WTC11 (cell line): ENCODE measurements at places on chromosomes 6 and 20.

DNA sequence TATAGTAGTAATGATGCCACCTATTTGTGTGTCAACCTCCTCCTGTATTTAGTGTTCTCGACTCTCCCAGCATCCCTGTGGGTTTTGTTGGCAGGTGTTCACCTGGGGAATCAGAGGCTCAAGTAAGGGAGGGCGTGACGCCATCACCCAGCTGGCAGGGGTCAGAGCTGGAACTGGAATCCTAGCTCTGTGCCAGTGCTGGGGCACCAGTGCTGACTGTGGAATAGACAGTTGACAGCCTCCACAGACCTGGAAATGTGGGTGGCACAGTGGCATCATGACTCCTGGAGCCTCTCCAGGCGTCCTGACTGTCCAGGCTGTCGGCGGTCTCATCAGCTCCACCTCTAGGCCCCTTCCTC lies 102.8 kb downstream of the SYCP2 start:
- no peak for DNase-seq

GRCh38 chr6:156828280-156828703 lies 51.1 kb downstream of the ARID1B start:
- no peak for DNase-seq

DNA sequence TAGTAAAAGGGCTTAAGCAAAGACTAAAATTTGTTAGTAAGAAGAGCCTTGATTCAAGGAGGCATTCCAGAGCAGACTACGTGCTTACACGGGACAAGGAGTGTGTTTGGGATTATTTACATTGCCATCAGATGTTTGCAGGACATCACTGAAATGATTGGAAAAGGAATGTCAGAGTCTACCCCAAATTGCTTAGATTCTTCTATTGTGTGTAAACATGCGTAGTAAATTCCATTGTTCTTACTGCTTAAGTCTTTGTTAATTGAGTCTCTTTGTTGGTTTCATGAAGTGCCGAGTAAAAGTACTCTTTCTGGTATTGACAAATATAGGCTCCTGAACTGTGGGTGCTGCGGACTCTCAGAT lies 60.5 kb downstream of the CD83 start:
- DNase-seq, result no peak

- DNase-seq, result no peak
Observed at GRCh38 chr20:15375836-15376235, 1038.4 kb upstream of the FLRT3 start.

DNA sequence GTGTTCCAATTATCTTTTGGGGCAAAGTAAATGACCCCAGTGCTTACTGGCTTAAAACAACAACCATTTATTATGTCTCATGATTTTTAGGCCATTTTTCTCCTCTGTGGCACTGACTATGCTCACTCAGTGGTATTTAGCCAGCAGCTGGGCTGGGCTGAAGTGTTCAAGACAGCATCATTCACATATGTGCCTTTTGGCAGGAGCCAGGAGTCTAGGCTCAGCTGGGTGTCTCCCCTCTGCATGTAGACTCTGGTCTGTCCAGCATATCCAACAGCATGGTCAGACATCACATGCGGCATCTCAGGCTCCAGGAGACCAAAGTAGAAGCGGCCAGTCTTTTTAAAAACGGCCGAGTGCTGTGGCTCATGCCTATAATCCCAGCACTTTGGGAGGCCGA lies 120.3 kb upstream of the TOP1 start:
- no peak for DNase-seq

GRCh38 chr6:169891421-169891820 lies 140.0 kb downstream of the ERMARD start:
- no peak for DNase-seq

- no peak for DNase-seq
Observed at GRCh38 chr6:124420116-124420840, 542.0 kb upstream of the RNF217 start.

DNA sequence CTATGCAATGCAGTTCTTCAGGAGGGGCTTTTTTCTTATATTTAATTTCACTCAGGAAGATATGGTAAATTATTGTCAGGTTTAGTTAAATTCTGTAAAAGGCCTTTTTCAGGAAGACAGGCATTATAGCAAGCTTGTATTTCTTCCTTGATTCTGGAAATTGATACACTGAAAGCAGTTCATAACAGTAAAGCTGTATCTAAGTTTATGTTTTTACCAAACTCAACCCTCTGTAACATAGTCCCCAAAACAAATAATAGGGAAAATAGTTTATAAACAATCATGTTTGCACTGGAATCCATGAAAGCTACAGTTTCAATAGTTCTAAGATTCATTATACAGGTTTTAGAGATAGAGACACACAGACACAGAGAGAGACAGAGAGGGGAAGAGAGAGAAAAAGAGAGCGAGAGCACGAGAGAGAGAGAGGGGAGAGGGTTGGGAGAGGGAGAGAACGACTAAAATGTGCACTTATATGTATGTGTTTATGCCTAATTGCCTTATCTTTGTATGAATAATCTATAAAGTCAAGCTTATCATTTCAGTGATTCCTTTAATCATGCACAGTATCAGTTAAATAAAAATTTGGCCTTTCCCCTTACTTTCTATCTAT lies 454.4 kb downstream of the RFPL4B start:
- DNase-seq, result no peak

GRCh38 chr20:478010-478948 lies 15.9 kb upstream of the TBC1D20 start:
- no peak for DNase-seq

DNA sequence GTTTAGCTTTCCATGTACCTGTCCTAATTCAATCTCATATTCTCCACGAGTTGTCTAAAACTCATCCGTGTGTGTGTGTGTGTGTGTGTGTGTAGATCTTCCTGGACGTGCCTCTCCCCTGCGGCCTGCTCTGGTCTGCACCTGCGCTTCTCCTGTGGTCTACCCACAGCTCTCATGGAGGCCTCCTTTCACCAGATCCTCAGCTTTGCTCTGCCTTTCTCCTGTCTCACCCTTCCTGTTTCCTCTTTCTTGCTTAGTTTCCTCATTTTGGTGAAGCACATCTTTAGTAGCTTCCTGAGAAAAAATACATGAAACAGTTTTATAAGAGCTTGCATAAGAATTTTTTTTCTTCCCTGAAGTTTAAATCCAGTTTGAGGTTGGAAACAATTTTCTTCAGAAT lies 18.1 kb downstream of the SLX4IP start:
- DNase-seq, result no peak

- no peak for DNase-seq
Observed at GRCh38 chr20:39259010-39259803, 297.1 kb downstream of the DHX35 start.

GRCh38 chr6:100378576-100378975 lies 86.1 kb downstream of the SIM1 start:
- no peak for DNase-seq

DNA sequence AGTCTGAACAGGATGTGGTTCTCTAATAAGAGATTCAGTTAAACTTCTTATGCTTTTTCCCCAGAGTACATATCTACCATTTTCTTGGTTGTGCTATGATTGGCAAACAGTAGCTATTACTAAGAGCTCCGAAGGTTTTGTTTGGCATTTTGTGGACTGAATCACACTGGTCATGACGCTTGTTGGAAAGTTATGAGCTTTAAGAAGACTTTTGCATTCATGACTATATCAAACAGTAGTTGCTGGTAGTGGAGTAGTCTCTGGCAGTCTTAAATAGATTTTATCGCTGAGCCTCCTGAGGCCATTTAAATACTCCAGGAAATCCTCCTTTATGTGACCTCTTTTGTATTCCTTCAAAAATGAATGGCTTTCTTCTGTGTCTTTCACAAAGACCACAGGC lies 40.8 kb downstream of the CCDC170 start:
- no peak for DNase-seq

DNA sequence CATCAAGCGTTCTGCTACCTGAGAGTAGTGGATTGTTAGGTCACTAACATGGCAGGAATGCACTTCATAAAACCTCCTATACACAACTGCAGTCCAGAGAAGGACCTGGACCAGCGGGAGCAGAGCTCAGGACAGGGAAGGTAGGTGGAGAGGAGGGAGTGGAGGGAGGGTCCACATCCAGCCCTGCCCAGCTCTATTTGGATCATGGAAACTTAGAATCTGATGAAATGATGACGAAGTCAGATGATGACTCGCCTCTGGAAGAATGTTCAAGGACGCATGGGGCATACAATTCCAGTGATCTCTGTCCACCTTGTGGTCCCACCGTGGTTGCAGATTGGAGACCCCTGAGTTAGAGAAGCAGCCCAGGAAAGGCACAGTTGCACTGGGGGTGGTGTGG lies 68.8 kb downstream of the CLIC5 start:
- no peak for DNase-seq

- DNase-seq, result no peak
Observed at GRCh38 chr6:101080597-101080996, 199.5 kb upstream of the ASCC3 start.

- no peak for DNase-seq
Observed at GRCh38 chr20:8255945-8256632, 124.0 kb downstream of the PLCB1 start.

GRCh38 chr20:63522091-63522868 lies 1.7 kb downstream of the PPDPF start:
- no peak for DNase-seq

DNA sequence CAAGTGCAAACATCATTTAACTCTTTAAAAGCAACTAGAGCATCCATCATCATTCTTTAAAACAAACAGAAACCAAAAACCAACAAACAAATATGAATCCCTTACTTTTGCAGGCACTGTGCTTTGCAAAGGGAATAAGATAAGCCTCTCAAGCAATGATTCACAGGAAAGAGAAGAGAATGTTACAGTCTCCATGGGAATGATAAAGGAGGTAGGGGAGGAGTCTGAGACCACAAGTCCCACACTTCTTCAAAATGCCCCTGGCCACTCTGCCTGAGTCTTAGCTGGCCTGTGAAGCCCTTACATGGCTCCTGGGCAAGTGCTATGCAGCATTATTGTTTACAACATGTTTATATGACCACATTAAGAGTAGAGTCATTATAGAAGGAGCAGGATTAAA lies 257.7 kb upstream of the MARCKS start:
- no peak for DNase-seq

DNA sequence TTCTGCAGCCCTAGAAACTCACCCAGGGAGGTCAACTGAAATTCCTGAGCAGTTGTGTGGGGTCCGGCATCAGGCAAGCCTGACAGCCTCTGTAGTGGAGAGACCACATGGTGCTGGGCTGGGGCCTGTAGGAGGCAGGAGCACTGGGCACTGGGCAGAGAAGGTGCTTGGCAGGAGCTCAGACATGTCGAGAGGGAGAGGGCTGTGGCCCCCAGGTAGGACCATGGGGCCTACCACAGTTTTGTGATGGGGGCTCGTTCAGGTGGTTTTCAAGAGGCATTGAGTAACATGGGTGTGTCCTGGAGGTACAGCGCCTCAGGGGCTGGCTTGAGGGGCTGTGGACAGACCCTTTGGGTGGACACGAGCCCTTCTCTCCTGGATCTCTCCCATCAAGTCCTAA lies 15.9 kb downstream of the SLC22A23 start:
- no peak for DNase-seq

GRCh38 chr6:154458565-154459470 lies 51.7 kb downstream of the CNKSR3 start:
- DNase-seq, result no peak

- no peak for DNase-seq
Observed at GRCh38 chr6:1368940-1369339, 20.4 kb upstream of the FOXF2 start.

DNA sequence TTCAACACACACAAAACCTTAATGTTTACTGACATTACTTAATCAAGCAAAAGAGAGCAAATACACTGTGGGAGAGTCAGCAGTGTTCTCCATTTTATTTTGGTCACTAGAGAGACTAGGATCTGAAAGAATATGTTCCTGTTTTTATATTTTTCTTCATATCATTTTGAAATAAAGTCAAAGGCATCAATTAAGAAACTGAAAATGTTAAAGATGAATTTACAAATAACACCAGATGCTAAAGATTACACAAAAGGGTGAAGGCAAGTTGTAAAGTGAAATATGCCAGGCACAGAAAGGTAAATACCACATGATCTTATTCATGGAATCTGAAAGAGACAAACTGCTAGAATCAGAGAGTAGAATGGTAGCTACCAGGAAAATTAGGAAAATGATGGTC lies 60.3 kb upstream of the FABP7 start:
- DNase-seq, result no peak

GRCh38 chr6:124854338-124854922 lies 107.8 kb upstream of the RNF217 start:
- DNase-seq, result no peak

DNA sequence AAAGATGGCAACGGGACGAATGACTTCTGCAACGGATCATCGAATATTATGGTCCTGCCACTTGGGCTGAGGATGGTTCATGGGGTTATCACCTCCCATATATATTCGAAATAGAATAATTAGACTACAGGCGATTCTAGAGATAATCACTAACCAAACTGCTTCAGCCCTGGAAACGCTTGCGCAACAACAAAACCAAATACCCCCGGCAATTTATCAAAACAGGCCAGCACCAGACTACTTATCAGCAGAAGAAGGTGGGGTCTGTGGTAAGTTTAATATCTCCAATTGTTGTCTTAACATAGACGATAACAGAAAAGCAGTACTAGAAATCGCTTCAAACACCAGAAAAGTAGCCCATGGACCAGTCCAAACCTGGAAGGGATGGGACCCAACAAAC lies 31.0 kb upstream of the ULBP3 start:
- no peak for DNase-seq

- no peak for DNase-seq
Observed at GRCh38 chr6:15489261-15489962, 173.4 kb downstream of the DTNBP1 start.

DNA sequence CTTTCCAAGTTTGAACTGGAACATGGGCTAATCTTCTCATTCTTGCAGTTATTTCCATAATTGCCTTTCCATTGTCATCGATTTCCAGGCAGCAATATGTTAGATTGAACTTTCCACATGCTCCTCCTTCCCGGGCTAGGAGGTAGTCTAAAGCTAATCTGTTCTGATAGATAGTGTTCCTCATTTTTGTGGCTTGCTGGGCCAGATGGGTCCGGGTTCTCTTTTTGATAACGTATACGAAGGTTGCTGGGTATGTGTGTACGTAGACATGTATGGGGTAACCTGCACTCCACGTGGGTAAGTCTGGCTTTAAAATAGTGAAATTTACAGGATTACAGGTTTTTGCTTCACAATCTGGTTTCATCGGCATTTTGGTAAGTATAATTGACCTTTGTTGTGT lies 14.0 kb upstream of the GMPR start:
- DNase-seq, result no peak

DNA sequence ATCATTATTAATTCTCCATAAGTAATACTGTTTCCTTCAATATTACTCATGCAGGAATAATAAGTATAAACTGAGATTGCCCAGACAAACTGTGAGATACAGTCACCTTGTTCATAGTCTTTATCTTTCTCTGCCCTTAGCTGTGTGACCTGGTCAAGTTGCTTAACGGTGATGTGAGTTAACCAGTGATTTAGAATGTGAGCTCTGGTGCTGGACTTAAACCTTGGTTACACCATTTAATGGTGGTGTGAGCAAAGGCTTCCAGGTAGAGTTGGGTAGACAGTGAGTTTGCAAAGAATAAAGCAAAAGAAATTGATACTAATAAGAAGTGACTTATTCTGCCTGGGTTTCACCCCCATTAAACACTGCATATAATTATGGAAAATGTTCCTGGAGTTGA lies 86.2 kb upstream of the DEFB112 start:
- DNase-seq, result no peak

GRCh38 chr20:44031781-44032582 lies 117.3 kb downstream of the TOX2 start:
- no peak for DNase-seq
